ENCODE measurements at places on chromosomes 4 and X.

- DNase-seq, result no peak
These were observed 169.2 kb upstream of the LEF1 start for GRCh38 chr4:108337923-108338322.

DNA sequence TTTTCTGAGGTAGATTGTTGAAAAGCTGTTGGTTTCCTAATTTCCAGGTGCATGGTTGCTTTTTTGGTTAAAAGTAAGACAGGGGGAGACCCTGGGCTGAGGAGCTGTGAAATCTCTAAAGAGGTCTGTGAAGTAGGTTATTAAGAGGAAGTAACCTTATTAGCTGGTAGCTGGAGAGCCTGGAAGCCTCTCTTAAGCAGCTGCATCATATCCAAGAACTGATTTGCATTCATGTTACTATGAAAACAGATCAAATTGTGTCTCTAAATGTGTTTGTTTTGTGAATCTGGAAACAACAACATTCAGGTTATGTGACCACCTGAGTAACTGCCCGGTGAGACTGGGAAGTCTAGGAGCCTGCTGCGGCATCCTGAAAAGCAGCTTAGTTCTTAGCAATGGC lies 54.1 kb downstream of the ARHGAP10 start:
- DNase-seq, result no peak

DNA sequence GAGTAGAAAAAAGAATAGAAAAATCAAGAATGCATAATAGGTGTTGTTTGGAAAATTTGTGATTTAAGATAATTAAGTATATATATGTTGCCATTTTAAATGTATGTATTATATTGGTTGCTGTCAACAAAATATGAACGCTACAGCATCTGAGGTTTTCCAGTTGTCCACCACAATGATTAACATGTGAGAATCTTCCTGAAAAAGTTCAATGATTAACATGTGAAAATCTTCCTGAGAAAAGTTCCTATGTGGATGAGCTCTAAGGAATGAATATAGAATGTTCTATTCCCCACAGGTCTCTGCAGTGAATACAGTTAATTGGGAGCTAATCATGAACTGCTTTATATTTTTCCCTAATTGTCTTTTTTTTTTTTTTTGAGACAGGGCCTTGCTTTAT lies 214.7 kb downstream of the CBR4 start:
- no peak for DNase-seq

- no peak for DNase-seq
These were observed 391.2 kb downstream of the ANKRD50 start for GRCh38 chr4:124321364-124321763.

GRCh38 chrX:32126997-32127396 lies 1055.2 kb upstream of the FTHL17 start:
- DNase-seq, result no peak
